NCI-H748 treated with DMSO at 0.1 percent for 48 hours (cell line): ENCODE measurements at places on chromosomes 5 and 9.

DNA sequence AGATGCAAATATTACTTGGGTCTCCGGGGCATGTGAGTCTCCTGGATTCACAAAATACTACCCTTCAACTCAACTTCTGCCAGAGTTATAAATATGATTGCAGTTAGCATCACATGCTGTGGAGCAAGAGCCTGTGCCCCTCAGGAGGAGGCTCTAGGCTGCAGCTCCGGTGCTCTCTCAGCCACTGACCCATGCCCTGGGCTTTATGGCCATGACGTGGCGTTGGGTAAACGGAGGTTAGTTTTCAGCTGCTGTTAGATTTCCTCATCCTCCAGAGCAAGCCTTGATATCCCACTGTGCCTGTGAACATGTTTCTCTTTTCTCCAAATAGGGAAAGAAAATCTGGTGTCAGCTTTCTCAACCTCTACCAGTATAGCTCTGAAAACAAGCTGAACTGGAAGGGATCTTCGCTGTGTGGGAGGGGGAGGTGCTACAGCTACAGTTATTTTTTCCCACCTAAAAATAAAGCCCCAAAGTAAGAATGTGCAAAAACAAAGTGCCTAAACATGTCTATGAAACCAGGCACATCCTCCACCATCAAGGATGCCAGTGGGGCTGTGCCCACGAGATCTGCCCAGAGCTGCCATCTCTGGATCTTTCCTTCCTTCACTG lies 124.4 kb upstream of the GPR151 start:
- DNase-seq: no peak

- no peak for DNase-seq
Measured at GRCh38 chr9:72661401-72662135, 140.2 kb downstream of the TMC1 start.

DNA sequence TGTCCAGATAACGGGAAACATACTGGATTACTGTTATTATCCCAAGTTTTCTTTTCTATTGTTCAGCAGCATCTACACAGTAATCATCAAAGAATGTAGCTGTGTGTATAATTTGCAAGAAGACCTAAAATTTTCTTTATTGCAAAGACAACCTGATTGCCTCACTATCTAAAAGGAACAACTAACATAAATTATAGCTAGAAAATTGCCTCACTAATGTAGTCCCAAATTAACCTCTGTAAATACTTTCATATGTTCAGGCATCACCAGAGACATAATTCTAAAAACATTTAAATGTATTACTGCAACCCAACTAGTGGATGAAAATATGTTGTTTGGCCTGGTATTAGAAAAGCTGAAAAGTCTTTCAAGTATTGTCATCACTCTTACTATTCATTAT lies 275.4 kb downstream of the CDH12 start:
- DNase-seq: no peak

- no peak for DNase-seq
Measured at GRCh38 chr5:117094114-117094815, 519.6 kb upstream of the SEMA6A start.

DNA sequence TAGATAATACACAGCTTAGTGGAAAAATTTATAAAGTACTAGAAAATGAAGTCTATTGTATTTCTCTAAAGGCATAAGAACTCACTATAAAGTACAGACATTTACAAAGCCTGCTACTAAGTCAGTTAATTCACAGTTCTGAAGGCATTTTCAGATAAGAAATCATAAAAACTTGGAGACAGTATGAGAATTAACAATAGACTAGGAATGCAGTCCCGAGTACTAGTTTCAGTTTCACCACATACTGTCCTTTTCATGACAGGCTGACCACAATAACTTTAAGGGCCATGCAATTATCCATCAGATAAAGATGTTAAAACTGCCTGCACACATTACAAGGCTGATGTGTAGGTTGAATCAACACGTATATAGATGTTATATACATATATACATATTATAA lies 362.6 kb upstream of the SMC2 start:
- DNase-seq: no peak

DNA sequence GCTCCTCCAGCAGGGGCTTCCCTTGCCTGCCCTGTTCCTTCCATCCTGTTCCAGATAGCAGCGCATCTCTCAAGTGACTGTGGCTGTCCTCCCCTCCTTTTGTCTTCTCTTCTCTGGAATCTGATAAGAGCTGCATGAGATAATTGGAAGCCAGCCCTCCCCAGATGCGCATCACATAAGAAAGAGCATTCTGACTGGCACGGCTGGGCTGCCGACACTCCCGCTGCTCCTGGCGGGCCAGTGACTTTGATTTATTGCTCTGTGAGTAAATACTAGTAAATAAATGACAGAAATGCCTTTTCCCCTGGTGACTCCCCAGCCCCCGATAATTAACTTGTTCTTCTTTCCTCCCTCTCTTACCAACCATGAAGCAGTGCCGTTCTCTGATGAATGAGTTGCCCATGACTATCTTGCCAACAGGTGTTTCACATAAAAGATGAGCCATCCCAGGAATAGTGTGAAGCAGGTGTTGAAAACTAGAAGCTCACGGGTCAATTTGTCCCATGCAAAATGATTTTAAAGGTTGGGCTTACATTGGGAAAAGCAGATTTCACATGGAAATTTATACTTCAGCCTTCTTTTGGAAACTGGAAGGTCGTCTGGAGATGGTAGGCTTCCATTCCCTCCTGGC lies 212.3 kb downstream of the ERCC6L2 start:
- peak; percentile 46 for DNase-seq

DNA sequence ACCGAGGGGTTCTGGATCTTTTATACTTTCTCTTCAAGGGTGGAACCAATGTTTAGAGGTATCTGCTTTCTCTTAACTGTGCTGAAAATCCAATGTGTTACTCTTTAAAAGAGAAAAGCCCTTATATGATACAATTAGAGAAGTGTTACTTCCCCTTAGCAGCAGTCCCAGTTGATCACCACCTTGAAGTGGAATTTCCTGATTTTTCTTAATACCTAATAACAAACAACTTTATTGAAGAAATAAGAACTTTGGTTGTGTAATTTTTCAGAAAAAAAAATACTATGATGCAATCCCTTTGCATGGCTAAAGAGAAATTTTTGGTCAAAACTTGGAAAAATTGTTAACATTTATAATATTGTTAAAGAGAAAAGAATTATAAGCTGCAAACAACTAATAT lies 24.7 kb downstream of the SLC1A3 start:
- no peak for DNase-seq

DNA sequence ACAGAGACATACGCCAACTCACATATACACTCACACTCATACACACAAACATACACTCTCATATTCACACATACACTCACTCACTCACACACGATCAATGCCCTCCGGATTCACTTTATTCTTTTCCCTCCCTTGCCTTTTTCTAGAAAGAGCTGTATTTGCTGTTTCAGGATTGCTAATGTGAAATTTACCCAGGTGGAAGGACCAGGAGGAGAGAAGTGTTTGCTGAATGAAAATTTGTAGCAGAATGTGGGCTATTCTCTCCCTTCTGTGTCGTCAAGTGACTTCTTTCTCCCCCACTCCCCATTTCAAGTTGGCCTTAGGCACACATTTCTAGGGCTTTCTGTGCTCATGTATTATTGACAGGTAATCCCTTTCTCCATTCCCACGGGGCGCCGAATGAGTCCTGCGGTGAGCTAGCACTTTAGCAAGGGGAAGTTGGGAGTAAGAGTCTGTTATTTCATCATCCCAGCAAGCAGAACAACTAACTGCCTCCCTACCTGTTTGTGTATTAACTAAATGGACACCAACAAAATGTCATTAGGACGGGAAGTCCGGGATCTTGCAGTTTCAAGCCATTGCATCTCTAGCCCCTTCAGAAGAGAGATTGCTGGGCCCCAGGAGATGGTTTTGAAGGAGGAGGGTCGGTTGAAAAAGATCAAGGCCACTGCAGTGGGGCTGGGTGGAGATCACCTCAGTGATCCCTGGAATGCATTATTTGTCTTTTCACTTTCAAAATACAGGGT lies 97.1 kb upstream of the TAF11L2 start:
- DNase-seq: no peak

DNA sequence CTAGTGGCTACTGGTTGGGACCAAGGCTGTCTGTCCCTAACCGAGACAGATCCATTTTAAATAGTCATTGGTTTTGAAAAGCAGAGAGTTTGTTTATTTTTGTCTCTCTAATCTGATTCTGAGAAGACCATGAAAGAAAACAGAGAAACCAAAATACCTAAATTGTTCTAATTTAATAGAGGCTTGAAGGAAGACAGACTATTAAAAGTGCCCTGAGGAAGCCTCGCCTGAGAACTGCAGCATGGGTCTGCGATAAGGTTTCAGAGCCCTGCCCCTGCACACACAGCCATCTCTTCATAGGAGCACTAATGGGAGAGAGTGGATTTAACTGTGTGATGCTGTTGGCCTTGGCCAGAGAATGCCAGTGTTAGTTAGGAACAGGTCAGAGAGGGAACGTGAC lies 175.5 kb upstream of the SV2C start:
- DNase-seq: no peak

DNA sequence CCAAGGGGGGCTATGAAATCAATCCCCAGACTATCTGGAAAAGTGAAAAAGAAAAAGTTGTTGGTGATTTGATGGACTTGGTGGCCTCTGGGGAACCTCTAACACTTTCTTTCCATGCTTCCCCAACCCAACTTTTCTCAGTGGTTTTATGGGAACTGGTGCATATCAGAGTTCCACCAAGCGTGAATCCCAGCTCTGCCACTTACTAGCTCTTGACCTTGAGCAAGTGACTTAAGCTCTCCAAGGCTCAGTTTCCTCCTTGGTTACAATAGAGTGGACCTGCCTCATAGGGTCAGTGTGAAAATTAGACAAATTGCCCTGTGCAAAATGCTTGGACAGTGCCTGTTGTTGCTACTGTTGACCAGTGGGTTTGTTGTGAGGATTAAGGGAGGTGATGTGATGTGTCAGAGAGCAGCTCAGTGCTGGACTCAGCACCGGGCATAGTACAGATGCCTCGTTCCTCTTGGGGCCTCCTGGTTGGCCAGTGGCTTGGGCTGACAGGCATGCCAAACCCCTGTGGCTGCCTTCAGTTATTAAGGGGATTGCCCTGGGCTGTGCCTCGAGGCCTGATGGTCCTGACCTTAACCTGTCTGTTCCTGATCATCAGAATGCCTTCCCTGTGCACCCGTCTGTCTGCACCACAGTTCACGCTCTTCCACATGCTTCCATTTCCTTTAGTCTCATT lies 49.3 kb downstream of the COL15A1 start:
- DNase-seq: no peak

DNA sequence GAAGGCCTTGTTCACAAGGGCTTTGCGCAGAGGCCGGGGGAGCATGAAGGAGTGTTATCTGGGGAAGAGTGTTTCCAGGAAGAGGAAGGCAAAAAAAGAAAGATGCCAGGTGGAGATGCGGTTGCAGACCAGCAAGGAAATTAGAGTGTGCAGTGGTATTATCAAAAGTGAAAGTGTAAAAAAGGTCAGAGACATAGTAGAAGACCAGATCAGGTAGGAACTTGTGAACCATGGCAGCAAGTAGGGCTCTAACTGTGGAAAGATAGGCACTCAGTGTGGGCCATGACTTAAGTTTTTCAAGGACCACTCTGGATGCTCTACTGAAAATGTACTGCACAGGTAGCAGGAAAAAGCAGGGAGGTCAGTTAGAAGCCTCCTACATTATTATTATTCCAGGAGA lies 90.1 kb upstream of the SPOCK1 start:
- DNase-seq: no peak
